Kidney (tissue), 22 donors: ENCODE measurements at places on chromosomes 11 and 22. TPM values are rescaled to one million over a fixed set of nuclear protein-coding genes. Genes with fewer than 3 reads are reported as not detected.
A peak's percentile ranks its signal among the peaks of the same experiment; 100 is the strongest.

The RAD9A gene
- 17.8 TPM for total RNA-seq

DNA sequence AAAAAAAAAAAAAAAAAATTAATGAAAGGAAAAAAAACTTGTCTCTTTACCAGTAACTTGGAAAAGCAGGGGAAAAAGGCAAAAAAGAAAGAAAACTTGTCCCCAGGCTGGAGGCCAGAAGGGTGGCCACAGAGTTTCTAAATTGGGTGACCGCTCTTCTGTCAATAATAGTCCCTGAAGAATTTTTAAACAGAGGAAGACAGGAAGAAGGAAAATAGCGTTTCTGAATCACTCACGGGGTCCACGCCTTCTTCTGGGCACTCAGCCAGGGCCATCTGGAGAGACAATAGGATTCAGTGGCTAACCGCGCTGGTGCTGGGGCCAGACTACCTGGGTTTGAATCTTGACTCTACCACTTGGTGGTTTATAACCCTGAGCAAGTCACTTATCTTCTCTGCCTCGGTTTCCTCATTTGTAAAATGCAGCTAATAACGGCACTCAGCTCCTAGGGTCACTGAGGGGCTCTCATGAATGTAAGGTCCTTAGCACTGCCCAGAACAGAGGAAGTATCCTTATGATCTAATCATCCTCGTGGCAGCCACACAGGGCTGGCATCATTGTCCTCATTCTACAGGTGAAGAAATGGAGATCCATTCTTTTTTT is 7.0 kb downstream of the C11orf86 start:
- H3K27me3 ChIP-seq, result no peaks in the 10 kb centered on the region
- DNase-seq, result peak; percentile 44
- no peaks in the 10 kb centered on the region for H3K4me1 ChIP-seq

DNA sequence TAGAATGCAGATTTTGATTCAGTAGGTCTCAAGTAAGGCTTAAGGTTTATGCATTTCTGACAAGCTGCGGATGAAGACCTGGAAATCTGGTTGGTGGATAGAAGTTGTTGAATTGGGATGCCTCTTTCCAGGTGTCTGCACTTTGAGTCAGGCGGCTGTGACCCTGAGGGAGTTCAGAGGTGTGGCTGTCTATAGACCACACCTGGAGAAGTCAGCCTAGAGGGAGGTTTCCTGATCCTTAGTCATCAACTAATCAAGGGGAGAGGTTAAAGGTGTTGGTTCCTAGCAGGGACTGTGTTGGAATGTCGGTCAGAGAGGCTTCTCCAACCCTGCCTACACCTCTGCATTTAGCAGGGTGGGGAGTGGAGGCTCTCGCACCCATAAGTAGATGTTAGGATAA is 8.0 kb downstream of the GLB1L2 start:
- no peak for DNase-seq
- H3K4me3 ChIP-seq, result no peak overlapping the region
- no peak overlapping the region for H3K27ac ChIP-seq

- H3K4me1 ChIP-seq, result no peaks in the 10 kb centered on the region
- peak; percentile 64 for DNase-seq
- H3K27ac ChIP-seq, result no peak overlapping the region
- no peak overlapping the region for H3K4me3 ChIP-seq
- no peaks in the 10 kb centered on the region for H3K36me3 ChIP-seq
Measured at GRCh38 chr11:79025622-79026021, 415.2 kb downstream of the TENM4 start.

- no peak overlapping the region for H3K27ac ChIP-seq
- no peaks in the 10 kb centered on the region for H3K27me3 ChIP-seq
- H3K4me1 ChIP-seq, result no peaks in the 10 kb centered on the region
Measured at GRCh38 chr11:125941619-125942611, 3.9 kb upstream of the VSIG10L2 start.

- peak; percentile 73 for DNase-seq
- H3K27me3 ChIP-seq, result no peaks in the 10 kb centered on the region
- no peak overlapping the region for H3K4me3 ChIP-seq
- peaks cover 2% of the 10 kb centered on the region for H3K36me3 ChIP-seq
- no peak overlapping the region for H3K27ac ChIP-seq
- H3K4me1 ChIP-seq, result peaks cover 3% of the 10 kb centered on the region
Measured at GRCh38 chr11:107549253-107549953, 16.1 kb downstream of the ALKBH8 start.

DNA sequence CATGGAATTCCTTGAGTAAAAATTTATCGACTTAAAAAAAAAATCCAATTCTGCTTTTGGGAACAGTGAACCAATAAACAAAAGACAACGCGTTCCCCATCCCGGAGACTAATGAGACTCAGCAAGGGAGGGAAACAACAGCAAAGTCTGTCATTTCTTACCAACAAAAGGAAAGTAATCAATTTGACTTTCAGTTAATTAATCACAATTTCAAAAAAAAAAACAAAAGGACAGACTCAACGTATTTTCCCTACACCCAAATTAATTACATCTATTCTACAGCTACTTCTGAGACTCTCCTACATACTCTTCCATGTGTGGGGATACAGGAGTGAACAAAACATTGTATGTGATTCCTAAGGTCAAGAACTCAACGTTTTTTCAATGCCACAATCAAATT is 1.9 kb downstream of the RDX start:
- no peaks in the 10 kb centered on the region for H3K36me3 ChIP-seq
- DNase-seq, result no peak
- no peaks in the 10 kb centered on the region for H3K27me3 ChIP-seq
- peaks cover 24% of the 10 kb centered on the region for H3K4me1 ChIP-seq
- peak overlapping the region; percentile 69 for H3K4me3 ChIP-seq

The A4GALT gene
- total RNA-seq, result 186 TPM

GRCh38 chr22:48209473-48210197 is 1447.2 kb downstream of the TBC1D22A start:
- no peaks in the 10 kb centered on the region for H3K36me3 ChIP-seq
- DNase-seq, result no peak
- H3K27me3 ChIP-seq, result no peaks in the 10 kb centered on the region
- no peak overlapping the region for H3K27ac ChIP-seq
- H3K4me3 ChIP-seq, result no peak overlapping the region

GRCh38 chr11:77205467-77206263 is 77.6 kb downstream of the MYO7A start:
- no peak overlapping the region for H3K27ac ChIP-seq
- no peaks in the 10 kb centered on the region for H3K4me1 ChIP-seq
- no peak overlapping the region for H3K4me3 ChIP-seq
- DNase-seq, result no peak
- no peaks in the 10 kb centered on the region for H3K36me3 ChIP-seq

- DNase-seq, result no peak
- no peaks in the 10 kb centered on the region for H3K27me3 ChIP-seq
- H3K27ac ChIP-seq, result no peak overlapping the region
- H3K4me3 ChIP-seq, result no peak overlapping the region
- H3K36me3 ChIP-seq, result no peaks in the 10 kb centered on the region
Measured at GRCh38 chr11:121032546-121032945, 8.6 kb downstream of the TBCEL start.

- H3K4me1 ChIP-seq, result no peaks in the 10 kb centered on the region
- no peak for DNase-seq
- no peak overlapping the region for H3K27ac ChIP-seq
- H3K27me3 ChIP-seq, result peaks cover 4% of the 10 kb centered on the region
Measured at GRCh38 chr22:39114112-39114511, 17.1 kb downstream of the APOBEC3H start.

GRCh38 chr11:66112041-66112491 is 42.0 kb downstream of the PACS1 start:
- no peaks in the 10 kb centered on the region for H3K36me3 ChIP-seq
- H3K27me3 ChIP-seq, result no peaks in the 10 kb centered on the region
- no peak overlapping the region for H3K27ac ChIP-seq
- no peak overlapping the region for H3K4me3 ChIP-seq
- no peaks in the 10 kb centered on the region for H3K4me1 ChIP-seq

- H3K27ac ChIP-seq, result no peak overlapping the region
- no peaks in the 10 kb centered on the region for H3K36me3 ChIP-seq
- H3K4me3 ChIP-seq, result no peak overlapping the region
- no peaks in the 10 kb centered on the region for H3K4me1 ChIP-seq
- H3K27me3 ChIP-seq, result no peaks in the 10 kb centered on the region
Measured at GRCh38 chr11:87832211-87832610, 343.0 kb downstream of the RAB38 start.

- H3K4me1 ChIP-seq, result peaks cover 3% of the 10 kb centered on the region
- H3K27ac ChIP-seq, result no peak overlapping the region
- no peak overlapping the region for H3K4me3 ChIP-seq
- no peak for DNase-seq
- H3K36me3 ChIP-seq, result no peaks in the 10 kb centered on the region
Measured at GRCh38 chr11:104619751-104620150, 278.5 kb downstream of the CASP12 start.

DNA sequence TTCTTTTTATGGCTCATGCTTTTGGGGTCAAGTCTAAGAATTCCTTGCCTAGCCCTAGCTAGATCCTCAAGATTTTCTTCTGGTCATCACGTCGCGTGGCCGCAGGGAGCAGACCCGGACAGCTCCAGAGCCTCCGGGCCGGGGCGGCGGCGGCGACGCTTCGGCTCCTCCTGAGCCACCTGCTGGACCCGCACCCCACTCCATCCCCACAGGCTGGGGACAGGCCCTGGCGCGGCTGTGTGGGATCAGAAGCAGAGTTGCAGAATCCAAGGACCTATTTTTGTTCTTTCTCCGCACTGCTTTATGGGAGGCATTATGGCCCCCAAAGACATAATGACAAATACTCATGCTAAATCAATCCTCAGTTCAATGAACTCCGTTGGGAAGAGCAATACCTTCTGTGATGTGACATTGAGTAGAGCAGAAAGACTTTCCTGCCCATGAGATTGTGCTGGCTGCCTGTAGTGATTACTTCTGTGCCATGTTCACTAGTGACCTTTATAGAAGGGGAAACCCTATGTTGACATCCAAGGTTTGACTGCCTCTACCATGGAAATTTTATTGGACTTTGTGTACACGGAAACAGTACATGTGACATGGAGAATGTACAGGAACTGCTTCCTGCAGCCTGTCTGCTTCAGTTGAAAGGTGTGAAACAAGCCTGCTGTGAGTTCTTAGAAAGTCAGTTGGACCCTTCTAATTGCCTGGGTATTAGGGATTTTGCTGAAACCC is 12.4 kb upstream of the SCARF2 start:
- H3K4me1 ChIP-seq, result no peaks in the 10 kb centered on the region
- no peak overlapping the region for H3K4me3 ChIP-seq
- DNase-seq, result peak; percentile 56
- H3K27ac ChIP-seq, result no peak overlapping the region
- H3K36me3 ChIP-seq, result no peaks in the 10 kb centered on the region

DNA sequence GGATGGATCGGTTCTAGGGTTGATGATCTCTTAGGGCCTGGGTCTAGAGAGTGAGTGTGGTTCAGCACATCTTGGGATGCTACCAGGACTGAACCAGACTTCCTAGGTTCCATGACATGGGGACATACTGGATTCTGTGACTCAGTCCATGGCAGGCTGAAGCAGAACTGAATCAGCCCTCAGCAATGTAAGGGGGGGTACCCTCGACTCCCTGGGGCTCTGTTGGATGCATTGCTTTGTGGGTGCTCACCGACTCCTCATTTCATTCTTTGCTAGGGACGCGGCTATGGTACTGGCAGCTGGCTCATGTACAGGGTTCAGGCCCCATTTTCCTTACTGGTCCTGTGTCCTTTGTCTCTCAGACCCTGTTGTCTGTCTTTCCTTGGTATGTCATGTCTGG is 733 bp upstream of the GRAMD1B start:
- H3K27me3 ChIP-seq, result no peaks in the 10 kb centered on the region
- DNase-seq, result no peak
- H3K4me1 ChIP-seq, result peaks cover 10% of the 10 kb centered on the region
- peak overlapping the region; percentile 51 for H3K4me3 ChIP-seq

The GVQW3 gene
- total RNA-seq, result 3.4 TPM

The AQP11 gene
- 1.4 TPM for total RNA-seq

The LDHAL6A gene
- not detected for total RNA-seq

DNA sequence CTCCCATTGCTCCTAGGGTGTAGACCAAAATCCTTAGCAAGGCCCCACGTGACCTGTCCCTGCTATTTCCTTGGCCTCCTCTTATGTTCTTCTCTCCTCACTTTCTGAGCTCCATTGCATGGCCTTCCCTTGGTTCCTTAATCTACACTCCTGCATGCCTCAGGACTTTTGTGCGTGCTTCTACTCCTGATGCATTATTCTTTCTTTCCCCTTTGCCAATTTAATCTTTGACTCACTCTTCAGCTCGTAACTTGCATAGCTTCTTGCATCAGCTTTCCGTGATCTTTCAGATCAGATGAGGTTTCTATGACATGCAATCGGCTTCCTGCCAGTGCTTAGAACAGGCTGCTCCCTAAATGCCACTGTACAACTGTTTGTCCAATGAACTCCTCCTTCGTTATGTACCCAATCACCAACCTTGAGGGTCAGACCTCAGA is 261.6 kb upstream of the CADM1 start:
- DNase-seq, result no peak
- peaks cover 3% of the 10 kb centered on the region for H3K4me1 ChIP-seq
- H3K27me3 ChIP-seq, result no peaks in the 10 kb centered on the region
- H3K36me3 ChIP-seq, result no peaks in the 10 kb centered on the region

The NRIP3 gene
- total RNA-seq, result 1.6 TPM

The OR4D5 gene
- not detected for total RNA-seq

DNA sequence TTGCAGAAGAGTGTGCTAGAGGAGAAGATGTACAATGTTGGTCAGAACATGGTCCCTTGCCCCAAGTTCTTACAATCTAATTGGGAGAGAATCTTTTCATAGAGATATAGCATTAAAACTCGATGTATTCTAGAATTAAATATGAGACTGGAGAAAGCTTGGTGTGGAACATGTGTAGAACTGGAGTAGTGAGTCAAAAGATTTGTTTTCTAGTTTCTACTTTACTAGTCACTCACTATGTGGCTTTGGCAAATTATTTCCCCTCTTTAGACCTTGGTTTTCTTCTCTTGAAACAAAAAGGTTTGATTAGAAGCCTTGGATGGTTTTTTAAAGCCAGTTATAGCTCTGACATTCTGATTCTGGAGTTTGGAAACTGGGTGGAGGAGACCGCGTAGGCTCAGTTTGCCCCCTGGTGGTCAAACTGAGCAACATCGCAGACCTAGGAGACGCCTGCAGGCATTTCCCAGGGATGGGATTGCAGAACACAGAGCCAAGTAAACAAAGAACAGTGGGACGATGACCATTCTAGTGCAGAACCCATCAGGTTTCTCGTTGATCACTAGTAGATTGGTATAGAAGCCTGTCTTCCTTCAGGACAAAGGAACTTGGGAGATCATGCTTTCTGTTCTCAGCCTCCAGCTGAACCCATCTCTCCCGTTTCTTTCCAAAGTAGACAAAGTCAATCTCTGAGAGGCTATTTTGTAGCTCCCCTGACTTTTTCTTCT is 8.5 kb upstream of the CHRDL2 start:
- H3K4me3 ChIP-seq, result no peak overlapping the region
- no peak for DNase-seq
- H3K36me3 ChIP-seq, result no peaks in the 10 kb centered on the region
- no peaks in the 10 kb centered on the region for H3K4me1 ChIP-seq
- peaks cover 2% of the 10 kb centered on the region for H3K27me3 ChIP-seq
- H3K27ac ChIP-seq, result no peak overlapping the region

The SPON1 gene
- 77.9 TPM for total RNA-seq

- DNase-seq, result no peak
- H3K4me1 ChIP-seq, result peaks cover 35% of the 10 kb centered on the region
- H3K27ac ChIP-seq, result peak overlapping the region; percentile 44
- peaks cover 2% of the 10 kb centered on the region for H3K36me3 ChIP-seq
Measured at GRCh38 chr11:702462-703461, 3.3 kb upstream of the EPS8L2 start.

- no peak overlapping the region for H3K4me3 ChIP-seq
- no peaks in the 10 kb centered on the region for H3K36me3 ChIP-seq
- no peaks in the 10 kb centered on the region for H3K27me3 ChIP-seq
- no peak for DNase-seq
- no peaks in the 10 kb centered on the region for H3K4me1 ChIP-seq
Measured at GRCh38 chr22:41612603-41613306, 8.1 kb downstream of the DESI1 start.

GRCh38 chr22:23984430-23984829 is 4.5 kb downstream of the GSTT2 start:
- no peaks in the 10 kb centered on the region for H3K36me3 ChIP-seq
- DNase-seq, result peak; percentile 12
- no peaks in the 10 kb centered on the region for H3K4me1 ChIP-seq
- H3K27me3 ChIP-seq, result no peaks in the 10 kb centered on the region
